ENCODE measurements at places on chromosomes 16 and 17.

DNA sequence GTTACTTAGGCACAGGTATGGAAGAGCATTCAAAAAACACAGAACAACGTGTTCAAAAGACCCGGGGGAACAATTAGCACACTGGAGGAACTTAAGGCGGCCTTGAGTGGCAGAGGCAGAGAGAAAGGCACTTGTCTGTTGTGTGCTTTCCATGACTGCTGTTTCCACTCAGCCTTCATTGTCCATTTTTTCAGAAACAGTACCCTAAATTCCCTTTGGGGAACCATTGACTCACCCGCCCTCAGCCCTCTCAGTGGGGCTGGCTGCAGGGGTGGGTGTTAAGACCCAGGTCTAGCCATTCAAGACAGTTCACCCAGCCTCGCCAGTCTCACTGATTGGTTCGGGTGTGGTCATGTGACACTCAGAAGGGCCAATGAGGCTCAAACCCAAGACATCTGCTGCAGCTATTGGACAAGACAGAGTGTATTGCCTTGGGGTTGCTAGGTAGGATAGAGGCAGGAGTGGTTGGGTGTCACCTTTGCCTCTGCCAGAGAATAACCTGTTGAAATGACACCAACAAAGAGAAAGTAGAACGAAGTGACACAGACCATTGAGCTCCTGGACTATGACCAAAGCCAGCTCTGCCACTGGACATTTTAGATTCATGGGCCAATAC, 19.6 kb upstream of the CEP20 start:
- DNase-seq: peak; percentile 28

- no peak for DNase-seq
Observed at GRCh38 chr17:35797370-35797769, 1.9 kb upstream of the MMP28 start.

DNA sequence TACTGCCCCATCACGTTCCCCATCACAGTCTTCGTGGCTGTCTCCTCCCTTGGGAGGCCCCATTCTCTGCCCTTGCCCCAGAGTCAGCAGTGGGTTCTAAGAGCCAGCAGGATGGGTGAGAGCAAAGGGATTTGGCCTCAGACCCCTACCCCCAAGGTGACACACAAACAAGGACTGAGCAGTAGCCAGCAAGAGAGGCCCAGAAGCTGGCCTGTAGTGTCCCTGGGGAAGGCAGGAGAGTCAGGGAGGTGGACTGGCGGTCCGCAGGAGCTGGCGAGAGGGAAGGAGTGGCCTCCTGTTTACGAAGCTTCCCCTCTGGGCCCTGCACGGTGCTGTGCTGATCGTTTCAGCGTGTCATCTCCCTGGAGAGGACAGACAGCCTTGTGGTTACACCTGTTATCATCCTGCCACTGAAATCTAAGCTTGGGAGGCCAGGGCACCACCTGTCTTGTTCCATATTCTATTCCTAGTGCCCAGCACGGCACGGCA, 8.4 kb downstream of the WDR81 start:
- DNase-seq: peak; percentile 70

DNA sequence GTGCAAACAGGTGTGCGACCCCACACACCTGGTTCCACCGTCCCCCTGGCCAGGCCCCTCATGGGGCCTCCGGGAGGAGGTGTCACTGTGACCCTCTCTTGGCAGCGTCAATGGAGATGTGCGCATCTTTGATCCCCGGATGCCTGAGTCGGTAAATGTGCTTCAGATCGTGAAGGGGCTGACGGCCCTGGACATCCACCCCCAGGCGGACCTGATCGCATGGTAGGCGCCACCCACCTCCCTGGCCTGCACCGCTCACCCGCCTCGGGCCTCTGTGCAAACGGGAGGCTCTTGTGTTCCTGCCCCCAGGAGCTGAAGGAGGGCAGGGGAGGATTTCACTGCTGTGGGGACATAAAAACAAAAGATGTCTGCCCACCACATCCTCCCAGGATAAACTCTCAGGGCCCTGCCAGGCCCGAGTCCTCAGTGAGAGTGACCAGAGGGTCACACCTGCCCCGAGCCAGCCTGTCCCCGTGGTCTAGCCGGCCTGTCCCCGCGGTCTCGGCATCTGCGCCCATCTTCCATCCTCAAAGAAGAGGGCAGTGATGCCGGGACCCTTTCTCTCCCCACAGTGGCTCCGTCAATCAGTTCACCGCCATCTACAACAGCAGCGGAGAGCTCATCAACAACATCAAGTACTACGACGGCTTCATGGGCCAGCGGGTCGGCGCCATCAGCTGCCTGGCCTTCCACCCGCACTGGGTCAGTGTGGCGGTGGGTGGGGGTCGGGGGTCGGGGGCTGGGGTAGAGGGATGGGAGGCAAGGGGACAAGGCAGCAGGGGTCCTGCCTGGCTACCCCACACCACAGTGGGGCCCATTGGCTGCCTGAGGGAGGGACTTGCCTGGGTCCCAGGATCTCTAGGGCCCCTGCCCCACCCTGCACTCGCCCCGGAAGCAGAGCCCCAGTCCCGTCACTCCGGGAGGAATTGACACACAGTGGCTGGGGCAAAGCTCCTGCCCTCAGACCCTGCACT, 29.0 kb upstream of the CHMP6 start:
- no peak for DNase-seq

GRCh38 chr16:72859581-72859980, 188.3 kb downstream of the ZFHX3 start:
- DNase-seq: no peak

DNA sequence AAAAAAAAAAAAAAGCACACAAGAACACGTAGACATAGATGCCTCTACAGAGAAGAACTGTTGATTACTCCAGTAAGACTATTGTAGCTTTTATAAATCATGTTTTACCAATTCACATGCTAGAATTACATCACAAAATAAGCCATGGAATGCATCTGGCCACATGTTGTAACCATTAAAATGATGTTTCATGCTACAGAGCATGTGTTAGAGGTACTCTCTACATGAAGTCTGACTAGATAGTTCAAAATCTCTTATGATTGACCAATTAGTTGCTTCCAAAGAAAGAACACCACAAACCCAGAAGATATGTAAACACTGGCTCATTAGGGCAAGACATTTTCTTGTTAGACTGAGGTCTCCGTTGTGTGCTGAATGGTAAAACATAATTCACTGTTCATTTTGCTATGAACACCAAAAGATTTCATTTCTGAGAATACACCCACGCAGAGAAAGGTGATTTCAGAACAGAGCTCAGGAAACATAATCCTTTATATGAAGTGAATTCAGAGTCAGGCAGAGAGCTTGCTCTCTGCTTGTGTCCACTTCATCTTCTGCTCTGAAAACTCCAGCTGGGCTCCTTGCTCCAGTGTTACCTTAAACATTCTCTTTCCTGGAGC, 411.4 kb upstream of the SOX9 start:
- no peak for DNase-seq

DNA sequence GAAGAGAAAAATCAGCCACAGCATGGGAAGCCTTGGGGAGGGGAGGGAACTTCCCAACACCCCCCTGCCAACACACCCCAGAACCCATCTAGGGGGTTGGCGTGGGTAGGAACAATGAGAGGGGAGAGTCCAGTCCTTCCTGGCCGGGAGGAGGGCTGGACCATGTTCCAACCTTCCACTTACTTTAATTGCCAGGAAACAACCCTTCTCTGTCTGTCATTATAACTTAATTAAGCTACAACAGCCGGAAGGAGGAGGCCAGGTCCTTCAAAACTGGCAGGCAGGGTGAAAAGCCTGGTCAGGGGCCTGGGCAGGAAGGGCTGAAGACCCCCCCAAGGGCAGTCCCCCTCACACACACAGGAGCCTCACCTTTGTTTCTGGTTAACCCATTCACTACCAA, 447.0 kb downstream of the SOX9 start:
- DNase-seq: no peak

- DNase-seq: no peak
Observed at GRCh38 chr17:71427801-71428200, 693.0 kb upstream of the SOX9 start.

- DNase-seq: no peak
Observed at GRCh38 chr17:36920032-36921005, 17.0 kb upstream of the LHX1 start.

DNA sequence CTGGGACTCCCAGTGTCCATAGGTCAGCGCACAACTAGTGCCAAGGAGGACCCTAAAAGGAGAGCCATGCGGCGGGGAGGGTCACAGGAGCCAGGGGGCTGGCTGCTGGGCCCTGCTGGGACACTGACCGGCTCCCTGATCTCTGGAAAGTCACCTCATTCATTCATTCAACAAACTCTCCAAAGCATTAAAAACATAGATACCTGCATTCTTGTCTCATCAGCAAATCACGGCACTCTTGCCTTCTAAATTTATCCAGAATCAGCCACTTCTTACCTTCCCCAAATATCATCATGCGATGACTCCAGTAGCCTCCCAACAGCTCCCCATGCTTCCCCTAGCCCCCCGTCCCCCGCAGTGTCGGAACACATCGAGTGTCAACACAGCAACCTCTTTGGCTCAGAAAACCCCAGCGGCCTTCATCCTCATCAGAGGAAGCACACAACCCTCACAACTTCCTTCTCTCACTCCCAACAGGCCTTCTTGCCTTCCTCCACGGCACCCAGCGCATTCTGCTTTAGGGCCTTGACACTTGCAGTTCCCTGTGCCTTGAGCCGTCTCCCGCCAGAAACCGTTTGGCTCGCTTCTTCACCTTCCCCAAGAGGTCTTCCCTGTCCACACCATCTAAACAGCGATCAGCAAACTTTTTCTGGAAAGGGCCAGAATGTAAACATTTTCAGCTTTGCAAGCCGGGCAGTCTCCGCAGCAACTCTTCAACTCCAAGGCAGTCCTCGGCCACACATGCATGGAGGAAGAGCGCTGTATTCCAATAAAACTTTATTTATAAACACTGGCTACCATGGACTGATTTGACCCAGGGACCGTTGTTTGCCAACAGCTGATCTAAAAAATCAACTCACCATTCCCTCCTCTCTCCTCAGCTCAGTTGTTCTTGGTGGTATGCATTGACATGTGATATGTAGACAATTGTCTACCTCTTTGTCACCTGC, 119.5 kb upstream of the TNRC6C start:
- DNase-seq: no peak

DNA sequence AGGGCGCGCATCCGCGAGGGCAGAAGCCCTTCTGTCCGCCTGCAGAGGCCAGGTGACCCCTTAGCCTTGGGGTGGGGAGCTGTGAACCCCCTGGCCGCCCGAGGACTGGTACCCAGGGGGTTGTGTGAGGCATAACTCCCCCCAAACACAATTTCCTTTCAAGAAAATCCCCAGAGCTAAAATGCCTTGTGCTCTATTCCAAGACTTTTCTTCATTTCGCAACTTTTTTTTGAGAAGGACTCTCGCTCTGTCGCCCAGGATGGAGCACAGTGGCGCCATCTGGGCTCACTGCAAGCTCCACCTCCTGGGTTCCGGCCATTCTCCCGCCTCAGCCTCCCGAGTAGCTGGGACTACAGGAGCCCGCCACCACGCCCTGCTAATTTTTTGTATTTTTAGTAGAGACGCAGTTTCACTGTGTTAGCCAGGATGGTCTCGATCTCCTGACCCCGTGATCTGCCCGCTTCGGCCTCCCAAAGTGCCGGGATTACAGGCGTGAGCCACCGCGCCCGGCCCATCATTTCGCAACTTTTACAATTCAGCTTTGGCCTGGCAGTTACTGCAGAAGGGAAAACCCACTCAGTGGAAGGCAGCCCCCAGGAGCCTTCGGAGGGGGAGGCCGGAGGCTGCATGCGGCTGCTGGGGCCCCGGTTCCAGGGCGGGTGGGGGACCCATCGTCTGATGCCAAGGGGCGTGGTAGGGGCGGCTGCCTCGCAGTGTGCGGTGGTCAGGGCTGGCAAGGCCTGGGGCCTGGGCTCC, 963 bp upstream of the APRT start:
- DNase-seq: no peak

DNA sequence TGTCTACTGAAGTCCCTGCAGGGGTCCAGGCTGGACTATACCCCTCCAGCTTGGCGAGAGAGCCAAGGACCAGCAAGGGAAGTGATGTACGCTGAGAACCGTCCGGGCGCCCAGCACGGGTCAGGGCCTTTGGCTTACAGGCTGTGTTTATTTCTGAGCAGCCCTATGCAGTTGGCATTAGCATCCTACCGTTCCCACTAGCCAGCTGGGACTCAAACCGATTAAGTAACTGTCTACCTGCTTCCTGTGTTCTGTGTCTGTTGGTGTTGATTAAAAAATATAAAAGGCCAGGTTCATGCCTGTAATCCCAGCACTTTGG, 73.8 kb downstream of the CMIP start:
- DNase-seq: no peak

DNA sequence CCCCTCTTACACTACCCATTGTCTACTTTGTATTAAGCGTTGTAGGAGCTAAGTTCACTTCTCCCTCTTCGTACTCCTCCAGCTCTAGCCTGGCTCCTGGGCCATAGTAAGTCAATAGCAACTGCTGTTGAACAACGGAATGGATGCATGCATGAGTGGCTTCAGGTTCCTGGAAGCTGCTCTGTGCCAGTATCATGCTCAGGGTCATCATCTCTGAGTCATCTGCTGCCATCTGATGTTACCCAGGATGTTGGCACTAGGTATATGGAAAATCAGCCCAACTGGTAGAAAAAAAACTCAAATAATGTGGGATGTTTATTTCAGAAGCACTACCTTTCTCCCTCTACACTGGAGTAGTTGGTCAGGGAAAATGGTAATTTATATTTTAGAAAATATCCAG, 536.8 kb downstream of the NPIPA7 start:
- DNase-seq: peak; percentile 49

- peak; percentile 73 for DNase-seq
Observed at GRCh38 chr17:7838090-7839075, 4.4 kb downstream of the KDM6B start.

- no peak for DNase-seq
Observed at GRCh38 chr16:75947626-75948239, 221.4 kb upstream of the CPHXL start.

DNA sequence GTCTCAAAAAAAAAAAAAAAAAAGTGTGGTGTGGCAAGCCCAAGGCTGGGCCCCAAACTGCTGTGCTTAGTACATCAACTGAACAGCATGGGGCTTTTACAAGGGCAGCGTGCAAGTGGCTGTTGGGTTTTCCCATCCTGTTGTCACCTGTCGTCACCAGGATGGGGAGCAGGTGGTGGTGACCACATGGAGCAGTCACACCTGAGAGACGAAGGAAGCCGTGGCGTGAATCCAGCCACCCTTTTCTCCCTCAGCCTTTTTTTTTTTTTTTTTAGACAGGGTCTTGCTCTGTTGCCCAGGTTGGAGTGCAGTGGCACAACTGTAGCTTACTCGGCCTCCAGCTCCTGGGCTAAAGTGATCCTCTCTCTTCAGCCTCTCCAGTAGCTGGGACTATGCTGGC, 4.1 kb upstream of the MRPL58 start:
- peak; percentile 64 for DNase-seq

- DNase-seq: no peak
Observed at GRCh38 chr17:44826123-44826790, 3.8 kb downstream of the GJC1 start.
